ENCODE measurements at places on chromosomes 5 and 9. TPM values are rescaled to one million over a fixed set of nuclear protein-coding genes. Genes with fewer than 3 reads are reported as not detected.
A peak's percentile ranks its signal among the peaks of the same experiment; 100 is the strongest.

- no peak for DNase-seq
Observed at GRCh38 chr5:90886381-90886780, 327.8 kb downstream of the ADGRV1 start.

DNA sequence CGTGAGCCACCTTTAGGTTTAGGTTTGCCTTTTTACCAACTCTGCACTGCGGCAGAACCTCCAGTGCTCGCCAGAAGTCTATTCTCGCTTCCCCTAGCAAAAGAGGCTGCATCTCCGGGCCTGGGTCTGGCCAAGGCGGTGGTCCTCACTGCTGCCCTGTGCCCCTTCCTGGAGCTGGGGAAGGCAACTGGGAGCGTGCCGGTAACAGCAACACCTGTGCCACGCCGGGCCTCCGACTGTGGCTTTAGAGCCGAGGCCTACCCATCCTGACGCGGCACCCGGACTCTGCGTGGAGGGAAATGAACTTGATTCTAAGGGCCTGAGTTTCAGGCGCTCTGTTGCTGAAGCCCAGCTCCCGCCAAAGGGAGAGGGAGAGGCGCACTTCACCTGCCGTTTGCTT lies 82.4 kb upstream of the SPATA31C2 start:
- DNase-seq = no peak

The ADAMTS13 gene
- under 0.01 TPM for total RNA-seq

GRCh38 chr9:128266868-128267590 lies 8.8 kb downstream of the GOLGA2 start:
- no peak for DNase-seq

DNA sequence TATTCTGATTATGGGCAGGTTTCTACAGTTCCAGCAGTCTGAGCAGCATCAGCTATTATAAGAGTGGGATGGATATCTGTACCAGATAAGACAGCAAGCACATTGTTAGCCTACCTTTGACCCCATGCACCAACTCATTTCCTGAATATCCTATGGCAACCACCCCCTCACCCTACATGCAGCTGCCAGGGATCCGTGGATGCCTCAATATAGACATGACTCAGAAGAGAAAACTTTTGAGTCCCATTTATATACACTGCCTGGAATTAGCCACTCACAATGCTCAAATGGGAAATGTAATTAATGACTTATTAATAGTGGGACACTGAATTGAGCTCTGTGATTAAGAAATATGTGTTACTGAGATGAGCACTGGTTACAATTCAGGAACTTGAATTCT lies 124.4 kb downstream of the SSBP2 start:
- peak; percentile 90 for DNase-seq

The COL23A1 gene
- not detected for total RNA-seq

Measured in IMR-90 (cell line).